ENCODE measurements at places on chromosomes 4 and X. TPM values are rescaled to one million over a fixed set of nuclear protein-coding genes. Genes with fewer than 3 reads are reported as not detected.

UGDH gene
- 144 TPM for total RNA-seq

GAB1 gene
- 4.9 TPM for total RNA-seq

REELD1 gene
- not detected for total RNA-seq

ZNF732 gene
- total RNA-seq, result 0.53 TPM

NKX3-2 gene
- not detected for total RNA-seq

SHROOM3 gene
- total RNA-seq, result 6.6 TPM

XAGE2 gene
- total RNA-seq, result not detected

CXCL1 gene
- 17.7 TPM for total RNA-seq

USP11 gene
- 39.5 TPM for total RNA-seq

TAF7L gene
- 0.29 TPM for total RNA-seq

RAB40AL gene
- not detected for total RNA-seq

MAGEH1 gene
- total RNA-seq, result 44.3 TPM

MSN gene
- total RNA-seq, result 397 TPM

GAGE13 gene
- not detected for total RNA-seq

SCD5 gene
- 1.1 TPM for total RNA-seq

S100P gene
- not detected for total RNA-seq

LONRF3 gene
- 0.29 TPM for total RNA-seq

TCEAL2 gene
- not detected for total RNA-seq

All from myometrial cell (primary cell).